ENCODE measurements at places on chromosomes 3 and 15. TPM values are rescaled to one million over a fixed set of nuclear protein-coding genes. Genes with fewer than 3 reads are reported as not detected.

GRCh38 chr15:73901126-73901810, 25.0 kb upstream of the LOXL1 start:
- DNase-seq: no peak

Gene GRIP2
- 13.2 TPM for total RNA-seq

DNA sequence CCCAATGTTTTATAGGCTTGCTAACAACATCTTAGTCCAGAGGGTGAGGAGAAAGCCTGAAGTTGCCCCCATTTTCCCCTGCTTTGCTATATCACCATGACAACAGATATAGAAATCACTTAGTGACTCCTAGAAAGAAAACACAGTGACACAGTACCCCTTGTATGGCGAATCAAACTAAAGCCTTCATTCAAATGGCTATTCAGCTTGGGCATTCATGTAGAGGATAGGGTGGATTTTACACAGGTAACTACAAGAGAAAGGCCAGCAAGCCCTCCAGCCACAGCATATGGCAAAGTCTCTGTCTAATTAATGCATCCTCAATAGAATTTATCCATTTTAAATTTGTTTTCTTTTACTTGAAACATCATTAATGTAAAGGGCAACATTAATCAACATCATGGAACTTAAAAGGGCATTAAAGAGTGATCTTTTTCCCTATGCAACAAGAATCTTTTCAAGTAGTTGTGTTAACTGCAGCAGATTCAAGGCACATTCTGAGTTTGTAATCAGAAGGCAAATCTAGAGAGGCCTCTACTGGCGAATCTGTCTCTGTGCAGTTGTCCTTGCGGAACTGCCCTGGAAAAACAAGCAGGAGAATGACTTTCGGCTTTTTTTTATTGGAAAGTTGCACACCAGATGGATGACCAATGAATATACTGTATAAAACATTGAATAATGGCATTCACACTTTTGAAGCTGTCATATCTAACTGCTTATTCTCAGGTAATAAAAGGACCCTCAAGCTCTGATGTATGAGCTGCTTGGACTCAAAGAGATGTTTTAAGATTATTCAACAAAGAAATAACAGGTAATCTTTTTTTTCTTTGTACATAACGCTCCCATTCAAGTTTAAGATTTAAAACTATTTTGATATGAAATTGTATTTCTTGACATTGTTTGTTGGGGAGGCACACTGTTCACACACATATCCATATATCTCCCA, 621.7 kb upstream of the AGTR1 start:
- no peak for DNase-seq

GRCh38 chr3:152396867-152397266, 128.1 kb downstream of the MBNL1 start:
- no peak for DNase-seq

Gene RAB6B
- 11.5 TPM for total RNA-seq
